ENCODE measurements at places on chromosomes 2 and 18.

DNA sequence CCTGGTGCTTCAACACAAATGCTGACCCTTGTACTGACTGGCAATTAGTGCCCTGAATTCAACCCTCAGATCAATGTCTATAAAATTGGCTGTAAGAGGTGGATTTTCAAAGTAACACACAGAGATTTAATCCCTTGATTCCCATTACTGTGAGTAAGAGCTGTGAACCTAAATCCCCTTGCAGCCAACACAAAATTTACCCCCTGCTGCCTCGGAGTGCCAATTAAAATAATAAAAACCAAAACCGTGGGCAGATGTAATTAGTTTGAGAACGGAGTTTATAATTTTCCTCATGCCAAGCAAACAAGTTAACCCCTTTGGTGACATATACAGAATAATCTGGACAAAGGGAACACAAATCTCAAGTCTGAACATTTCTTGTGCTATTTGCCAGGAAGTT, 55.8 kb upstream of the REV1 start:
- no peak for DNase-seq

GRCh38 chr2:32423536-32423935, 66.7 kb downstream of the BIRC6 start:
- no peak for DNase-seq

DNA sequence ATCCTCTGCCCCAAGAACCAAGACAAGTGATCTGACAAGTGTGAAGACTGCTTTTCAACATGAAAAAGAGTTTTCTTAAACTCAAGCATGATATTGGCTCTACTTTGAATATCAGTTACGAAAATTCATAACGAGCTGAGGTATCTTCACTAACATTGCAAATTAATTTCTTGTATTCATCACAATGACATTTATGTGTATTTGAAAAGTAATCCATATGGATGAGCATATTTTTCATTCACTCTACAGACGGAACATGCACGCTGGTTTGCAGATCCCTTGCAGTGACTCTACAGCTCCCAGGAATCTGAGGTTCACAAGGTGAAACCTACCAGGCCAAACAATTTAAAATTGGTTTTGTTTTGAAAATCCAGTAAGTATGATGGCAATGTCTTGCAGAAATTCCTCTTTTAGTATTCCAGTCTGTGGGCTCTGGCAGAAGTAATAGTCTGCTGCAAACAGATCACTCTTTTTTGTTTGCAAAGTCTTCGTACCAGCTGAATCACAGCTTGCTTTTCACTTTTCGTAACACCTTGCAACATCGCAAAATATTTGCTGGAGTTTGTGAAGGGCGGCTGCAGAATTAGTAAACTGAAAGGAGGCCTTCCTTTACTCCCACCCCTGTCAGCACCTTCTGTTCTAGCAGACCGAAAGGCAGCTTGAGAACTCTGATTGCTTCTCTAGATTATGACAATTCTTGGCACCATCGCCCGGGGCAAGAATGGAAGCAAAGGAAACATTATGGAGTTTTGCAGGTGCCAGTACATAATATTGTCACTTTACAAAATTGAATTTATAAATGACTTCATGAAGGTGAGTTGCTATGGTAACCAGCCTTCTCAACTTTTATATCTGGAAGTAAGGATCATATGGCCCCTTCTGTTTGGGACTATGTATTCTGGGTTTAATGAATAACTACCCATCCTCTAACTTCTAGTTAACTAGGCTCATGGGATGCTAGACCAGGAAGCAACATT, 168.7 kb downstream of the TMEM247 start:
- DNase-seq: no peak

- no peak for DNase-seq
Observed at GRCh38 chr2:28930205-28930604, 35.7 kb downstream of the WDR43 start.

DNA sequence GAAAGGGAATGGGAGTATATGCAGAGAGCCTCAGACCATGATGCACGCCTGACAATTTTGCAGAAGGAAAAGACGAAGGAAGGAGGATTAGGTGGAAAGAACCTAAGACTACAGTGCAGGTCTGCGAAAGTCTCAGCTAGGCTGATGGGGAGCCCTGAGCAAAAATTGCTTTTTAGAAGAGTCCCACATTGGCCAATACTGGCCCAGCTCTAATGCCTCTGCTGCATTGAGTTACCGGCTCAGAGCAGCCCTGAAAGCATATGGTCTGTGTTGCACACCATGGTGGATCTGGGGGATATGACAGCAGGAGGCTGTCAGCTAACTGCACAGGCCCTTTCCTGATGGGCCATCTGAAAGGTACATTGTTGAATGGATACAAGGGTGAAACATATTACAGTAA, 48.3 kb upstream of the CAVIN2 start:
- no peak for DNase-seq

DNA sequence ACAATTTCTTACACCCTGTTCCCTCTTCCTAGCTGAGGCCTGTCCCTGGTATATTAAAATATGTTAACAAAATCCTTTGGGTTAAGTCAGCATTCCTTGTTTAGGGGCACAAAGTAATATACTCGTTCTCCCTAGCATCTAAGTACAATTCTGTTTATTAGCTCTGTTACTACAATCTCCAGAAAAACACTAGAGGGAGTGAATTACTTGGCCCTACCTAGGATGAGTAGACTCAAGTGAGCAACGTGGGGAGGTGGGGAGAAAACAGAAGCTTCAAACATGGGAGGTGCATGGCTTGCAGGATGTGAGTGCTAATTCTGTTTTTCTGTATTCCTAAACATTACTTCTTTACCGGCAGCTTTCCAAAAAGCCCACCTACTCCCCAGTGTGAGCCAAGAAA, 89.7 kb downstream of the FSIP2 start:
- peak; percentile 11 for DNase-seq

DNA sequence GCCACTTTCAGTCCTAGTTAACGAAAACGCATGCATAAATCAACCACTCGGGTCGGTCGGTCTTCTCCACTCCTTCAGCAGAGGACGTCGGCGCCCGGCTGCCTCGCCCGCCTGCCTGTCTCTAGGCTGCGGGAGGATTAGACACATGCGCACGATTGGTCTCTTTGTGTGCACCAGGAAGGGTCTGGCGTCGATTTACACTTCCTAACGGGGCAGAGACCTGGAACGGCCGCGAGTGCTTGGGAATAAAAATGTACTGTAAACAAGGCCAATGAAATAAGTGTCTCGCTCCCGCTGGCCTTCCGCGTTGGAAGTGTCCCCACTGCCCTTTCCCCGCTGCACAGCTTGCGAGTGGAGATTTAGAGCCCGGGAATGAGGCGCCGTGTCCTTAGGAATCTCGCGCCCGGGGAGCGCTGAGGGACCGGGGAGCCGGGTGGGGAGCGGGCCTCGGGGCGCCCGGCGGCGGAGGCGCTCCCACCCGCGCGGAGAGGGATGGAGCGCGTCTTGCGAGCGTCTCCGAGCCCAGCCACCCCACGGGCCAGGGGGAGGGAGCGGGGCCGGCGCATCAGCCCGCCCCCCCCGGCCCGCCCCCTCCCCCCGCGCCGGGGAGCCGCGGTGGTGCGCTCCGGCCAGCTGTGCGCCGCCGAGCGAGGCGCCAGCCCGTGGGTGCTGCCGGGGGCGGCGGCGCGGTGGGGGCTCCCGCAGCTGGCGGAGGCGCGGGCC, at the start of gene DOK6:
Gene DOK6 (plus strand): TSS at position 636 of the 723 bp plus-strand sequence.
- DNase-seq: peak; percentile 88

- DNase-seq: no peak
Observed at GRCh38 chr2:28477645-28478044, 18.2 kb upstream of the PLB1 start.

GRCh38 chr2:227813229-227813561, 447 bp upstream of the CCL20 start:
- DNase-seq: no peak

DNA sequence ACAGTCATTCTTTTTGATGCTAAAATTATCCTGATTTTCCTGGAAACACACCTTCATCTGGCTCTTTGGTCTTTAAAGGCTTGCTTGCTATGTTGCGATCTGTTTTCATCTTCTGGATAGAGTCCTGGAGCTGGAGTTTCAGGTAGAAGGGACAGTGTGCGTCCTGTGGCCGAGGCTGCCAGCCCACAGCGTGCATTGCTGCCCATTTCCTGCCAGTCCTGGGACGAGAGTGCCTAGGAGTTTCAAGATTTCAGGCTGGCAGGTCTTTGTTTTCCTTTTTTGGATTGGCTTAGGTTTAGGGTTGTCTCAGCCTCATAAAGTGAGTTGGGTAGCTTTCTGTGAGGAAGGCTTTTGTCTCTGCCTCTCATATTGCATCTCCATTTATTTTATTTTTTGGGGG, 14.5 kb downstream of the DGKD start:
- no peak for DNase-seq

- no peak for DNase-seq
Observed at GRCh38 chr2:5686068-5686467, 6.1 kb upstream of the SOX11 start.
